ENCODE measurements at places on chromosomes 4 and X.
A peak's percentile ranks its signal among the peaks of the same experiment; 100 is the strongest.

DNA sequence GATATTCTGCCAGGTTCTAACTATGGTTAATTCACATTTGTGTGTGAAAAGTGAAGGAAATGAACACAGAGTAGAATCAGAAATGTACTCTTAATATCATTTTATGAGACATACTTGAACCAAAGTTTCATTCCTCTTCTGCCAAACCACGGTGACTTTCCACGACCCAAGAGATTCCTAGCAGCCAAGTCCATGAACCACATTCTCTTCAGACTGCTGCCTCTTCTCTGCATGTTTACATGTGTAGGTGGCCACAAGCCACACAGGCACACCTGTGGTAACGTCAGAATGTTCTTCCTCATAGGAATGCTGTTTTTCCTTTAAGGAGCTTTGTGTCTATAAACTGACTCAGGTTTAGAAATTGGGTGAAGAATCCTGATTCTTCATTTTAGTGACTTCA lies 1411.2 kb downstream of the RAPGEF2 start:
- DNase-seq = no peak

DNA sequence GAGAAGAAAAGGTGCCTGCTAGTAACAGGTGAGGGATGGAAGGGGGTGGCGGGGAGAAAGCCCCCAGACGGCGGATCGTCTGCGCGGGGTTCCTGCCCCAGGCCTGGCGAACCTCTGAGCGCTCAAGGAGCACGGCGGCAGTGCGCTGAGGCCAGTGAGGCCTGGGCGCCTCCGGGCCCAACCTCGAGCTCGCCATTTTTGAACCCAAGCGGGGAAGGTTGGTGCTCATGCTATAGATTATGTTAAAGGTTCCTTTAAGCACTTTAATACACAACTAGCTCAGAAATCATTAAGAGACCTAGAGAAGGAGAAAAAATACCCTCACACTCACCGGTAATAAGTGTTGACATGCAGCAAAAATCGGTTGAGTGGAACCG lies 7.9 kb downstream of the PITX2 start:
- no peak for DNase-seq

- no peak for DNase-seq
Observed at GRCh38 chr4:166165829-166166420, 292.9 kb downstream of the TLL1 start.

DNA sequence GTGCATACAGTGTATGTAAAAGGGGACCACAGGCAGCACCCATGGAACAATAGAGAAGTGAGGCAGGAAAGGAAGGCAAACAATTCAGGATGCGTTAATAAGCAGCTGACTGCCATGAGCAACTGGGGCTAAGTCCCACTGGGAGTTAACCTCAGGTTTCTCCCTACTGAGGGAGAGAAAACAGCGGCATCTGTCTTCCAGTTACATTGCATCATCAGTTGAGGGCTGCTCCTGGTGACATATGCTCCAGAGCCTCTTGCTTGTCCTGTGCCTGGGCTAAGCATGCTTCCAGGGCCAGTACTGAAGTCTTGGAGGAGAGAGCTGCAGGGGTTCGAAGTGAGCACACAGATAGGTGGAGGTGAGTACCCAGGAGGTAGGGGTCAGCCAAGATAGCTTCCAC lies 24.3 kb downstream of the RAI2 start:
- DNase-seq = no peak

GRCh38 chr4:5220028-5220427 lies 168.7 kb downstream of the STK32B start:
- no peak for DNase-seq

- no peak for DNase-seq
Observed at GRCh38 chrX:40108162-40108958, 10.6 kb upstream of the BCOR start.

DNA sequence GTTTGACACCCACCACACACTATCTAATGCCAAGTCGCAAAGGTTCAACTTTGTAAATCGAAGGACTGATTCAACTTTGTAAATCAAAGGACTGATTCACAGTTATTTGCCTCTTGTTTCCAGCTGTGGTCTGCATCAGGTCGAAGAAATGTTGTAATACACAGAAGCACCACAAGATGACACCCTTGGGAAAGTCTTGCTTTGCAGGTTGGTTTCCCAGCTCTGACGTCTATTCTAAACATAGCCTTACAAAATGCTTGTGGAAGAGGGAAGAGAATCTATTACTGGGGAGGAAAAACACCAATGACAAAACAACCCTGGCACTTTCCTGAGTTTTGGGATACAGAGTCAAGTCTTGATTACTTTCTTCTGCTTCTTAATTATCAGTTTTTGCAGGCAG lies 35.3 kb downstream of the SUPT20HL1 start:
- peak; percentile 7 for DNase-seq

DNA sequence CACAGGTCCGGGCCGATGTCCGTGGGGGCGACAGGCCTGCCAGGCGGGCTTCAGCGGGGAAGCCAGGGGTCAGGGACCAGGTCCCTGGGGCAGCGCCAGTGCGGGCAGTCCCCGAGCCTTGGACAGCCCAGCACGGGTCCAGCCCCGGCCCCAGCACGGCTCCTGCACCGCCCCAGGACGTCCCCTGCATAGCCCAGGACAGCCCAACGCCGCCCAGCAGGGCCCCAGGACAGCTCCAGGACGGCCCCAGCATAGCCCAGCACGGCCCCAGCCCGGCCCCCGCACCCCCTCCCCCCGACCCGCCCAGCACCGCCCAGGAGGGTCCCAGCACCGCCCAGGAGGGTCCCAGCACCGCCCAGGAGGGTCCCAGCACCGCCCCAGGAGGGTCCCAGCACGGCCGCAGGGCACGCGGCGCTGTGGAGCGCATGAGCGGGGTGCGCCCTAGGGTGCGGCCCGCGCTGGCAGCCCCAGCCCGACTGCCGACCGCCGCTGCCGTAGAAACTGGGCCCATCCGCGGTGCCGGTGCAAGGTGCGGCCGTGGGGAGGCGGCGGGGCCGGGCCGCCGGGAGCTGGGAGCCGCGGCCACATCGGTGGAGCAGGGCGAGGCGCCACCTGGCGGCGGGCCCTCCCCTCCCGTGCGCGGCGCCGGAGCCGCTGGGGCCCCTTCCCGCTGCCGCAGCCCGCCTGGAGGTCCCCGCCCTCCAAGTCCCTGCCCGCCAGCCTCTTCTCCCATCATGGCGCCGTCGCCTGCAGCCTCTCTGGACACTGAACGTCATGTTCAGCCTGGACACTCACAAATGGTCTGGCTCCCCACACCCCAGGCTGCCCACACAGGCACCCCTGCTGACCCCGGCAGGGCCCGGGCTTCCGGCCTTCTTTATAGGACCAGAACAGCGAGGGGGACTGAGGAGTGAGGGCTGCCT lies 106.8 kb upstream of the NKX1-1 start:
- DNase-seq = peak; percentile 9

GRCh38 chr4:13703096-13703495 lies 75.6 kb upstream of the BOD1L1 start:
- DNase-seq = no peak

DNA sequence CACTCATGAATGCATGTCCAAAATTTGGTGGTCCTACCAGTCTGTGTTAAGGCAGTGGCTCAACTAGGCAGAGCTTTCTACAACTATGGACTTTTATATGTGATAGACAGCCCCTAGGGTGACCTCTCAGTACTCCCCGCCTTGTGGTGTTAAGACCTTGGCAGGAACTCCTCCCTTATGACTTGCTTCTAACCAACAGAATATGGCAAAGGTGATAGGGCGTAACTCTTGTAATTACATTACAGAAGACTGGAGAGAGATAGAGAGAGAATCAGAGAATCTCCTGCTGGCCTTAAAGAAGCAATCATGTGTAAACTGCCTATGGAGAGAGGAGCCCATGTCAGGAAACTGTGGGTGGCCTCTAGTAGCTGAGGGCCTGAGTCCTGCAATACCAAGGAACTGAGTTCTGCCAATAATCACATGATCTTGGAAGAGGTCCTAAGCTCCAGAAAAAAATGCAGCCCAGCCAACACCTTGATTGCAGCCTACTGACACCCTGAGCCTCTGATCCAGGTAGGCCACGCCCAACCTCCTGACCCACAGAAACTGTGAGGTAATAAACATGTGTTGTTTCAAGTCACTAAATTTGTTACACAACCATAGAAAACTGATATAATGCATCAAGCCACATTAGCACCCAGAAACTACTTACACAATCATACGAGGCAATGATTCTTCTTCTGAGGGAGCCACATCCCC lies 68.9 kb downstream of the INPP4B start:
- DNase-seq = no peak

GRCh38 chr4:185318679-185319078 lies 77.0 kb downstream of the LRP2BP start:
- no peak for DNase-seq

- DNase-seq = no peak
Observed at GRCh38 chr4:88753658-88754571, 56.3 kb upstream of the NAP1L5 start.

DNA sequence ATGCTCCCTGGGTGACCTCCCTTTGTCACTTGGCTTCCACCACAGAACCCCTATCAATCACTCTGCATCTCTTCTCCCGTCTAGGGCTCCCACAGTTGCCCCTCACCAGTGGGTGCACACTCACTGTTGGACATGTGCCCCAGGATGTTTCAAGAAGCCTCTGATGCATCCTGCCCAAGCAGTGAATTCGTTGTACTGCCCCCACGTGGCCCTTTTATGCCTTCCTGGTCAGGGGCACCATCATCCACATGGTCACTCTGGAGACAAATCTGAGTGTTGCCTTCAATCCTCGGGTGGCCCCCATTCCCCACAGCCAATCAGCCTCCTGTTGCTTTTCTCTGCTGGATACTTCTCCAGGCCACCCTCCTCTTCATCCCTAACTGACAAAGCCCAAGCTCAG lies 12.2 kb downstream of the ITIH6 start:
- no peak for DNase-seq

DNA sequence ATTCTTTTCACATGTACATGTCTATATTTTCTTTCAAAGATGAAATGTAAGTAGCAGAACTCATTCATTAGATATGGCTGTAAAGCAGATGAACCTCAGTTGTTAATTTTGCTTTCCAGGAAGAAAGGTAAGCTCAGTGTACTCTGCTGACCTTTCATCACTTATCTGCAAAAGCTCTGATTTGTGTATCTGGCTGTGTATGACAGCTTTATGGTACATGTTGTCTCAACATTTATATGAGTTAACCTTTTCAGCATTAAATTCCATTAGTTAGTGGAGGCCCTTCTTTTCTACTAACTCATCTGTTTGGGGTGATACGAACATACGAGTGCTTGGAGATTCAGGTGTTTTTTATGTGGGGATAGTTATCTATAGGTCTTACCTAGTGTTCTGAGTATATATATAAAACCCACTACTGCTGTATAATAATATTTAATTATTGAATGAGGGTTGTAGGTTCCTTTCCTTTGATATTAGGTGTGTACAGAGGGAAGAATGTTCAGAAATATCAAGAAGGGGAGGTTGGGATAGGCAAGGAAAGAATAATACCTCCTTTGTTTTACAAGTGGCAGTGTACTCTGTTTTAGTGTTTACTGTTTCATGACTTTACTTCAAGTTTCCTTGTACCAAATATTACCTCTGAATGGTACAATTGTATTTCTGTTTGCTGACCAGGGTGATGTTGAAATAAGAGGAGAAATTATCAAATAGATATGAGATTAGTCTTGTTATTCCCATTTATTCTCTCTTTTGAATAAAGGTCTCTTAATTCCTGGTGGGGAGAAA lies 395.5 kb downstream of the ARHGAP24 start:
- DNase-seq = no peak

GRCh38 chr4:110022457-110022856 lies 109.8 kb downstream of the EGF start:
- DNase-seq = no peak

- DNase-seq = no peak
Observed at GRCh38 chr4:3203971-3204431, 45.0 kb upstream of the MSANTD1 start.

DNA sequence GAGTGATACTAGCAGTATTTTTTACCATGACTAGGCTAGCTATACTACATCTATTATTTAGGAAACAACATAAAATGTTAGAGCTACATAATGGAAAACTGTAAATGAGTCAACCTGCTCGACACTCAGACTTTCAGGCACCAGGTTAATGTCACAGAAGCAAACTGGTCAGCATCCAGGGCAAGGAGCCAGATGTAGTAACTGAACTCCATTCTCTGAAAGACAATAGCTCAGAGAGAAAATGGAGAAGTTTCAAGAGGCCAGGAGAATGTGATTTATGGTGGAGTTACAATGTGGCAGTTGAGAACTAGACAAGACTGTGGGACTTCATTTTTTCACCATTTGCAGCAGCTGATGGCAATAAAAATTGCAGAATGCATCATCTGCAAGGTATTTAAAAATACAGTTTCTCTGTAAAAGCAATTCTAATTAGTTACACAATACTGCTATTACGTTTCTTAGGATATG lies 342.7 kb upstream of the PABPC4L start:
- no peak for DNase-seq

DNA sequence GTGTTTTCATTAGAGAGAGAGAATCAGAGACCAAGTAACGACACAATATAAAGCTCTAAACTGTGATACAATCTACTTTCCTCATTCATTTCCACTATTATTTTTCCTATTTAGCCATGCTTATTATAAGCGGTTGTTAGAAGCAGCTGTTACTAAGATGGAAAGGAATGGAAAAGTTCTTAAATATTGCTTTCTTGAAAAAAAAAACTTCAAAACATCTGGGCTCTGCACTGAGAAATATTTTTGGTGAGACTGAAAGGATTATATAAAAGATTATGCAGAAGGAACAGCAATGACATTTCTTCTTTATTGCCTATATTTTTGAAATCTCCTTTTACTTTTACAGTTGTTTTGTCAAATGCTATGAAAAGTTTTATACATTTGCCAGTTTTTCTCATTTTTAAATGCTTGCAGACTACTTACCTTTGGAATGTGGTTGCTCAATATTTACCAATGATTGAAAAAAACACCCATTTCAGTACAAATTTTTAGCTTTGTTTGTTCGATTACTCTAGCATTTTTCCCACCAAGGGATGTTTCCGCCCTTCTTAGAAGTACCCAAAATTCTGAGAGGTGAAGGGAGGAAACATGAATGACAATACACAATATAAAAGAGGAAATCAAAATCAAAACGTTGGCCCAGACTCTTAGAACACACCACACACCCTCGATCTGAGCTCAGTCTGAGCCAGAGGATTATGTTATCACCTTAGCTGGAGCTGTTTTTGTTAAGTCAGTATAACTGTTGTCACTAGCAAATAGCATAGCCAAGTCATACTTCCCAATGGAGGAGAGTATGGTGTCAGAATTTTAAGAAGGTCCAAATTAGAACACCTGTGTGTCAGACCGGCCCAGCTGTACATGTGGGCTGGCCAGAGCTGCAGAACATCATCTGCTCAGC lies 18.4 kb downstream of the DKK2 start:
- DNase-seq = no peak

DNA sequence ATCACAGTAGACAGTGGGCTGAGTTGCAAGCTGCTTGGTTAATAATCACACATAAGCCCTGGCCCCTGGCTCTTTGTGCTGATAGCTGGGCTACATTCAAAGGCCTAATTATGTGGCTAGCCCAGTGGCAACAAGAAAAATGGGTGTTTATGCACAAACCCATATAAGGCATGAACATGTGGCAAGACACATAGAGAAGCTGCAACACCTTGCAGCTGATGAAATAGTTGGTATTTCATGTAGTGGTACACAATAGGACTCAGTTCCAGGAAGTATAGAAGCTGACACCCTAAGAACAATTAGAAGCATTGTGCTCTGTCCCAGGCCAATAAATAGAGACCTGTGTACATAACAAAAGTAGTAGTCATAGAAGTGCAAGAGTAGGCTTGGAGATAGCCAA lies 14.6 kb upstream of the ZNF630 start:
- DNase-seq = no peak

Measured in activated T-helper 1 cell treated with Interleukin-2 at 50 U/mL for 16 hours (primary cell).